Fibroblast of mammary gland (primary cell): ENCODE measurements at places on chromosomes 6 and 20.

GRCh38 chr20:16608277-16608650 is 35.0 kb upstream of the KIF16B start:
- peak; percentile 6 for DNase-seq

DNA sequence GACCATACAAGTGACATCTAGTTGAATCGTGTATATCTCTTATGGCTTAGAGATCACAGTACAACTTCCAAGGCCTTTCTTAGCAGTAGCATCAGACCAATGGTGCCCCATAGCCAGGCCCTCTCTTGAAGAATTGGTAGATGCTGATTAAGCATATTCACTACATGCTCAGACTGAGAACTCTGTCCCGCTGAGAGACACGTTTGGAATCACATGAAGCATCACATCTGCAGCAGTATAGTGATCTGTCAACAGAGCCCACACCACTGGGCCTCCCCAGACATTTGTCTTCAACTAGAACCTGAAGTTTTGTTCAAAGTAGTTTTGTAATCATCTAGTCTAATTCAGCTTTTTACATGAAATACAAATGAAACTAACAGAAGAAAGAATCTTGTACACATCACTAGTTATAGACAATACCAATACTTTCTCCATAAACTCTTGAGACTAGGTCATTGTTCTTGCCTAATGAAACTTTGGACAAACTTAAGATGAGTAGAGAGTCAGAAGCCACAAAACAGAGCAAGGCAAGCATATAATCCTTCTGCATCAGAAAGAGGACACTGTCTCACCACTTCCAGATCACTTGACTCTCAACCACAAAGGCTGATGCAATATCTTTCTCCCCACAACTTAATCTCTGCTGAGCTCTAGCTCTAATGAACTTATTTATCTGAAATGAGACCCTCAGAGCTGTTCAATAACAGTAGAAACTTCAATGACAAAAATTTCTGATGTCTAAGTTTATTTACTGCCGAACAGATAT is 182.7 kb downstream of the TBX18 start:
- peak; percentile 91 for DNase-seq

GRCh38 chr6:154039231-154039842 is at the start of gene OPRM1:
TSS of gene OPRM1 (plus strand) at chr6:154039240. CDS start at chr6:154039545, 305 bp downstream.
- DNase-seq = peak; percentile 15

DNA sequence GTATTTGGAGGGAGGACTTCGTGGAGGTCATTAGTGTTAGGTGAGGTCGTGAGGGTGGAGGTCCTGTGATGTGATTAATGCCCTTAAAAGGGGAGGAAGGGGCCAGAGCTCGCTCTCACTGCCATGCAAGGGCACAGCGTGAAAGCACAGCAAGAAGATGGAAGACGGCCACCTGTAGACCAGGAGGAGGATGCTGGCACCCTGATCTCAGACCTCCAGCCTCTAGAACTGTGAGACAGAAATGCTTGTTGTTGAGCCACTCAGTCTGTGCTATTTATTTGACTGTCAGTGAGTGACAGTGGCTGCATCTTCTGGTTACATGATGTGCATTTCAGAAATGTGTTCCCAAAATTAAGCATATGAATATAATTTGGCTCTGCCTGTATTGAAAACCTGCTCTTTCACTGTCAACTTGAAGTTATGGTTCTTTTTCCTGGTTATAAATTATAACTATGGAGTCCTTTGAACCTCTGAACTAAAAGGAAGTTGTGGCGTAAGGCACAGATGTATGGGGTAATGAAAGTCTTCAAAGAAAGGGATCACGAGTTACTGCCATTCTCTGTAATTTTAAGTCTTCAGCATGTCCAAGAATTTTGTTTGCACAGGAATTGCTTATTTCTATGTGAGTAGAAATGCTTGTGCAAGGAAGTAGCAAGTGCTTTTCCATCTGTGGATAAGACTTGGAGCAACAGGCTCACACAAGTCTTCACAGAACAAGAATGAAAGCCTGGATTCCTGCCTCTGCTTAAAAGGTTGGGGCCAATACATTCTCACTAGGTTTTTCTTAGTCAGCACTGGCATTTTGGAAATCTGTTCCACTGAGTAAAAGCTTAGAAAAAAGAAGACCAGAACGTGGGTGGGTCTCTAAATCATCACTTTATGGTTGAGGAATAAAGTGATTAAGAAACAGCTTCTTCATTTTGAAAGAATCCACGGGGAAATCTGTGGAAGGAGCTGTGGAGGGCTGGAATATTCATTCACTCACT is 10.3 kb downstream of the PPP1R14C start:
- DNase-seq = peak; percentile 25

GRCh38 chr6:111809264-111809663 is 64.0 kb downstream of the FYN start:
- DNase-seq = peak; percentile 67

DNA sequence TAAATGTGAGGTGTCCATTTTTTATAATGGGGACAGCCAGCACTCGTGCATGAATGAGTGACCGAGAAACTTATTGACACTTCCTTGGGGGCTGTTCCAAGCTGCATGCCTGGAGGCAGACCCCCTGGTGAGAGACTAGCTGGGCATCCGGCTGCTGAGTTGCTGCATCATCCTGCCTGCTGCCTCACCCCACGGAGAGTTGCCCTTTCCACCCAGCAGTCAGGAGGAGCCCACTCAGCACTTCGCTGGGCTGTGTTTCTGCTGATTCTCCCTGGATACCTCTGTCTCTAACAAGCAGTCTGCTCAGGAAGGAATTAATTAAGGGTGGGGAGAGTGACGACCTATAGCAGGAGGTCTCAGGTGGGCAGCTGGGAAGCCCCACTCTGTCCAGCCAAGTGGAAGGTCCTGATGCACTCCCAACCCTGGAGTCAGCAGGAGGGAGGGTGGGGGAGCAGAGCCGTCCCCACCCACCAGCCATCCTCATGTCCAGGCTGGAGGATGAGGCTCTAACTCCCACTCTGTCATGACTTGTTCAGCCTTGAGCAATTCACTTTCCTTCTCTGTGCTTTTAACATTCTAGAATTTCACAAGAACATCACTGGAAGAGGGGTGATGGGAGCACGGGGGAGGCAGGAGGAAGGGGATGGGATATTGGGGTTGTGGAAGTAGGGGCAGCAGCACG is 177.3 kb downstream of the LRFN2 start:
- DNase-seq = no peak

DNA sequence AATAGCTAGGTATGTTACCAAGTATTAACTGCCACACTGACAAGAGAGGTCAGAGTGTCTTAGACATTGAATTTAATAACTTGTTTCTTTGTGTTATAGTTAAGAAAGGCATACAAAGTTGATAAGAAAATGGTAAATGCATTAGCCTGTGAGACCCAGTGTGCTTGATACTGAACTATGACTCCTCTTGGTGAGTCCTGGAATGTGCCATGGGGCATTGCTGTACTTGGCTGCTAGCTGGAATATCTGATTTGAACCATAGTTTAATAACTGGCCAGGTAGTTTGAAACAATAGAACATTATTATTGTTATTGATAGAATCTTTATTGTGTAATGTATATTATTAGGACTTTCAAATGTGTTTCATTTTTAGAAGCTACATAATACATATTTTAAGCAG is 70.0 kb downstream of the ZFAND3 start:
- DNase-seq = no peak

- DNase-seq = no peak
Measured at GRCh38 chr6:40251637-40252300, 317.5 kb upstream of the MOCS1 start.

DNA sequence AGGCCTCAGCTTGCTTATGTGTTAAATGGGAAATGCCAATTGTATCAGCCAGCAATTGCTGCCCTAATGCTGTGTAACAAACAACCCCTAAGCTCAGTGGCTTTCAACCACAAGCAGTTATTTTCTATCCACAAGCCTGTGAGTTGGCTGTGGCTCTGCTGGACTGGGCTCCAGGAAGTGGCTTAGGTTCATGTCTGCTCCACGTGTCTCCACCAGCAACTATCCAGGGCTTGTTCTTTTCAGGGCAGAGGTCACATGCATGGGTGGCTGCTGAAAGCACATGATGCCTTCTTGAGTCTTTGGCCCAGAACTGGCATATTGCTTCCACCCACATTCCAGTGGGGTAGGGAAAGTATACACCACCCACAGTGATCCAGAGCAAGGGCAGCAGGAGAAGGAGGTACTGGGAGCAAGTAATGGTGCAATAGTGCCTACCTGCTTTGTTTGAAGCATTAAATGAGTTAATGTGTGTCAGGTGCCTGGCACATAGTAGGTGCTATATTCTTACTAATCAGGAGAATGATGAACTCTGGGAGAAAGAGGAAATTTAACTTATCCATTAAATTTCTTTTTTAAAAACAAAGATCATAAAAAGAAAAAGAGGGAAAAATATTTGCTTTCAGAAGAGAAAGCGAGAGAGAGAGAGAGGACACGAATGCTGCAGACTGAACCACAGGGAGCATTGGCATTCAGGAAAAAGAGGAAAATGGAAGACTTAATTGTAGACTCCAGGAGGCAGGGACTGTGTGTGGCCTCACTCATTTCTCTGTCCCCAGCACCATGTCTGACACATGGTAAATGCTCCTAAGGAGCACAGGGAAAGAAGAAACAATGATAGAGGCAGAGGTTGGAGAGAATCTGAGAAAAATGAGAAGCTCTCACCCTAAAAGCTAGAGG is 25.2 kb upstream of the RNF24 start:
- DNase-seq = peak; percentile 70

- no peak for DNase-seq
Measured at GRCh38 chr6:79231101-79231500, 3.4 kb downstream of the HMGN3 start.

- peak; percentile 77 for DNase-seq
Measured at GRCh38 chr20:63977739-63978276, 1.6 kb downstream of the SAMD10 start.

DNA sequence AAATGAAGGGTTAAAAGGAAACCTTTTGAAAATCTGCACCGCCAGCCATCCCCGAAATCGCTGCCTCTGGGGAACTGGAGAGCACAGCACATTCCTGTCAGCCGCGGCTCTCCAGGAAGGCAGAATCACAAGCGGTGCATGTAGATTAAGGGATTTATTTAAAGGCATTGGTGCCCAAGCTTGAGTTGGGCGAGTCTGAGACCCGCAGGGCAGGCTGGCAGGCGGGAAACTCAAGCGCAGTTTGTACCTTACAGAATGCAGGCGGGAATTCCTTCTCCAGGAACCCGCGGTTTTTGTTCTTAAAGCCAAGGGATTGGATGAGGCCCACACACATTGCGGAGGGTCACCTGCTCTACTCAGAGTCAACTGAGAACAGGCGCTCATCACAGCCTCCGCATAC is 10.8 kb downstream of the GPR31 start:
- DNase-seq = no peak

- DNase-seq = no peak
Measured at GRCh38 chr20:3092611-3093379, 8.3 kb upstream of the AVP start.

DNA sequence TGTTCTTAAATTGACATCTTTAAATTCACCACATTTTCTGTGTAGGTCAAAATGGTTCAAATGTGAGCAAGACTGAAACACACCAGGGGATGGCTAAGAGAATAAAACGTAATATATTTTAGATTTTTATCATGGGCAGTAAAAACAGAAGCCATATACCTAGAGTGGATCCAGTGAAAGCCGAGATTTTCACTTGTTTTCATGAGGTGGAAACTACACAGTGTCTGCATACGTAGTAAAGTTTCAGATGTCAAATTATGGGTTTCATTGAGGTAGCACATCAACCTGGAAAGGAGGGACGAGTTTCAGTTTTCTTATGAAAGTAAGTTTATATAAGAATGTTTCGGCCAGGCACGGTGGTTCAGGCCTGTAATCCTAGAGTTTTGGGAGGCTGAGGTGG is 25.9 kb downstream of the METTL24 start:
- no peak for DNase-seq

- DNase-seq = no peak
Measured at GRCh38 chr6:76124018-76124417, 51.6 kb upstream of the IMPG1 start.

GRCh38 chr6:164897523-164898235 is 411.7 kb downstream of the C6orf118 start:
- DNase-seq = no peak

- DNase-seq = peak; percentile 48
Measured at GRCh38 chr6:30450909-30451841, 38.1 kb upstream of the HLA-E start.

- no peak for DNase-seq
Measured at GRCh38 chr6:68658338-68658737, 23.3 kb downstream of the ADGRB3 start.

DNA sequence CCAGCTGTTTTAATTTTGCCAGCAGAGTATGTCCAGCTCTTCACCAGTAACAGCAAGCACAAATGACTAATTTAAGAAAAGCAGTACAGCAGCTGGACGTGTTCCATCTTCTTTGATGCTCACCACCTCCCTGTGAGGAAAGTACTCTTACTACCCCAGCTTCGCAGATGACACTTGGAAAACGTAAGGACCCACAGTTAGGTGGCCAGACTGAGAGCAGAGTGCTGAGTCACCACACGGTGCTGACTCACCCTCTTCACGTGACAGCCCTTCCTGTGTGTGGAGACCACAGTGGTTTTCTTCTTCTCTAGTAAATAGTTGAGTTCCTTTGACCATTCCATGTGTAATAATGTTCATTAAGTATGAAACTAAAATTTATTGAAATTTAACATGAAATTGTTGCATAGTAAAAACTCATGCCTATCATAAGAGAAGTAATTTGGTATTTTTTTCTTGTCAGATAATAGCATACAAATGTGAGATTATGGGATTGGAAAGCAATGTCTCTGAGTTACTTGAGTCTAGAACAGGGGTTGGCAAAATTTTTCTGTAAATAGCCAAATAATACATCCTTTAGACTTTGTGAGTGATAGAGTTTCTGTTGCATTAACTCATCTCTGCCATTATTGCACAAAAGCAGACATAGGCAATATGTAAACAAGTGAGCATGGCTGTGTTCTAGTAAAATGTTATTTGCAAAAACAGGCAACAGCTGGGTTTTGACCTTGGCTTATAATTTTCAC is 76.6 kb downstream of the SLX4IP start:
- peak; percentile 100 for DNase-seq

- peak; percentile 76 for DNase-seq
Measured at GRCh38 chr20:1391640-1392442, 1.0 kb downstream of the FKBP1A start.

- no peak for DNase-seq
Measured at GRCh38 chr6:70667256-70667710, 400 bp upstream of the SMAP1 start.

GRCh38 chr6:102309700-102310099 is 916.2 kb downstream of the GRIK2 start:
- DNase-seq = no peak

DNA sequence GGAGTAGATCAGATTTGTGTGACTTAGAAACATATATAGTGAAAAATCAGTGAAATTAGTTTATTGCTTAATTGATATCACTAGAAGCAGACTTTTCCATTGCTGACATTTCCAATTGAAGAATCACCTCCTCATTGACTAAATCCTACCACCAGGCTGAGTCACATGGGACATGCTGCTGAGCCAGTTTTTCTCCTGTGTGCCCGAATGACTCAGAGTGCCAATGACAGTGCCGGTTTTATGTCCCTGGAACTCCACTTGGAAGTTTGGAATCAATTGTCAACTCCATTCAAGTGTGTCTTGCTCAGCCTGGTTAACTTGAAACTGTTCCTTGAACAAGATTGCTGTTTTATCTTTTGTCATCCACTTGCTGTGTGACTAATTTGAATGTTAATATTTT is 316.1 kb upstream of the PRDM1 start:
- DNase-seq = peak; percentile 72

GRCh38 chr20:44908987-44909871 is 631 bp upstream of the PABPC1L start:
- DNase-seq = no peak

GRCh38 chr6:95545686-95546085 is 31.6 kb upstream of the MANEA start:
- DNase-seq = peak; percentile 39
